Stimulated activated CD8-positive, alpha-beta memory T cell treated with anti-CD3 and anti-CD28 coated beads, Interleukin-2, amount 100 ng/mL, for 1 hour (primary cell): ENCODE measurements at places on chromosomes 7 and 10.

DNA sequence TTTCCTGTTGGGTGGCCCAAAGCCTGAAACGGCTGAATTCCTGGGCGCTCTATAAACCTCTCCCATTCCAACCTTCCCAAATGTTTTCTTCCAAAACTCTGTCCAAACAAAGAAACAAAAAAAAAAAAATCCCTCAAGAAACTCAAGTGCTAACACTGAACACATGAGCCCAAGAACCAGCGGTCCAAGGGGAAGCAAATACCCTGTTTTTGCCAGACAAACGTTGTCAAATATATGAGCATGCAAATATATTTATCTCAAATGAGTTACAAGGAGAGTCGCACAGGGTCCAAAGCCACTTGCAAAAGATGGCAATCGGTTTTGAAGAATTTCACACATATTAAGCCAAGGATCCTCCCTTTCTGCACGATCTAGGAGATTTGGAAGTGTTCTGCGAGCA lies 23.3 kb upstream of the EMX2 start:
- no peak for DNase-seq

DNA sequence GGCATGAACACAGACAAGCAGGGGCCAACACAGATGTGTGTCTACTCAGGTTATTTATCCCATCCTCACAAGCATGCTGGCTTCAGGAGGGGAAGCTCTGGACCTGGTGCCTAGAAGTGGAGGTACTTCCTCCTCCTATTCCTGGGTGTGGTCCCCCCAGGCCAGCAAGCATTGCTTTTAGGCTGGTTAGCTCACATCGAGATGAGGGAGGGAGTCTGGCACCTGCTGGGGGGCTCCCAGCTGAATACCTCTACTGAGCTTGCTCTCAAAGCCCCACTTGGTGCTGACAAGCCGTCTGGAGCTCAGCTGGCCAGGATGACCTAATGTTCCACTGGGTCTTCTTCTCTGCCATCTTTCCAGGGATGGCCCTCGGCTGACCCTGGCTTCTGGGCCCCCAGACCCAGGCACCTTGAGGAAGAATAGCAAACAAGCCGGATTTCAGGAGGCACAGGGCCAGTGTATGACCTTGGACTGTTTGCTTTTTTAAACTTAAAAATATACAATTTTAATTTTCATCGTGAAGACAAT lies 26.8 kb downstream of the FAM241B start:
- no peak for DNase-seq

DNA sequence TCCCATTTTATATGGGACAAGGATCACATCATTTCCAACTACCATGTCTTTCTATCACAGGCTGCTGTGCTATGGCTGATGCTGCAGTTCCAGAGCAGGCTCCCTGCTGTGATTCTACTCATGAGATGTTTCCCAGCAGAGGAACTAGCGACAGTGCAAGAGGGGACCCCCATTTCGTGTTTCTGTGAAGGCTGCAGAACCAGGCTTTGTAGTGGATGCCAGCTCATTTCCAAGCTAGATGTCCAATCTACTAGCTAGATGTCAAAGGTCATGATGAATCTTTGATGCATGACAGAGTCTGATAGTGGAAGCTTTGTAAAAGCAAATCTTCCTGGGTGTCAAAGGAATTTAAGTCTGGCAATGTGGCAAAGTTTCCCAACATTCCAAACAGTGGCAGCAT lies 21.2 kb upstream of the MYO3A start:
- no peak for DNase-seq

DNA sequence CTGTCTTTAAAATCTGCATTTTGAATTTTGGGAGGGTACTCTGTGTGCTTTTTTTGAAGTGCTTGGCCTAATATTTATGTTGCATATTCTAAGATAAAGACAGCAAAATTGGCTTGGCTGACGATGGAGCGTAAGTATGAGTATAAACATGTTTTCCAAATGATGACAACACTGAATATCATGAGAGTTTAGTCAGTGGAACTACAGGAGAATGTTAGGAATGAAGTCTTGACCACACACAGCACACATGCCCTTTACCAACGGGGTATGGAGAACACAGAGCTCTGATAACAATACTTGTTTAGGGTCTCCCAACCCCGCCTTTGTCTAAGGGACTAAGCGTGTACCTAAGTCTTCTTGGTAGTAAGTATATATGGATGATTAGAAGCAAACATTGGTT lies 253.9 kb upstream of the FZD8 start:
- DNase-seq: no peak
